ENCODE measurements at places on chromosomes 16 and 17.

GRCh38 chr16:88316941-88317612 lies 65.7 kb upstream of the ZNF469 start:
- no peak for DNase-seq

GRCh38 chr17:17987187-17987896 lies 14.7 kb downstream of the DRC3 start:
- no peak for DNase-seq

DNA sequence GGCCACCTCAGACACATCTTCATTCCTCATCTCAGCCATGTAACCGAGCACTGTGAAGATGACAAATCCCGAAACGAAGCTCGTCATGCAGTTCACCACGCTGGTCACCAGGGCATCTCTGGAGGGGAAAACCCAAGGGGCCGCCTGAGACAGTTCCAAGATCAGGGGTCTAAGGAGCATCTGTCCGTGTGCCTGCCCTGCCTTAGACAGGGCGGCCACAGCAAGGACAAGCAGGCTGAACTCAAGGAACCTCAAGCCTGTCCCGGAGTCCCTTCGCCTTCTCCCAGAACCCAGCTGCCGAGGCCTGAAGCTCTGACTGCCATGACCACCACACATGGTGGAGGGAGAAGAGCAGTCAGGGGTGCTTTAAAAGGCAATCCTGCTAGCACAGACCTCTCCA lies 22.7 kb downstream of the SLC6A4 start:
- no peak for DNase-seq

DNA sequence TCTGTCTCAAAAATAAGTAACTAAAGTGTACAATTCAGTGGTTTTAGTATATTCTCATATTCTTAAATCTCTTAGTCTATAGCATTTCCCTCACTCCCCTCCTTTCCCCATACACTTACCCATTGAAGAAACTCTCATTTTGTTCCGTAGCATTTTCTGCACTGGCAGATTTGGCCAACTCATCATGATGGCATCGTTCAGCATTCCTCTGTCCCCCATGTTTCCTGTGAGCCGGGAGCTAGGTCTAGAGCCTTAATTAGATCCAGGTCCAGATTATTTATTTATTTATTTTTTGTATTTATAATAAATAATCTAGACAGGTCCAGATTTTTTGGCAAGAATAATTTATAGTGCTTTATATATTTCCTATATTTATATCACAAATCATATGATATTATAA lies 31.0 kb downstream of the HEATR3 start:
- peak; percentile 90 for DNase-seq

- DNase-seq: no peak
These were observed 63.4 kb upstream of the ZNF423 start for GRCh38 chr16:49919327-49919726.

DNA sequence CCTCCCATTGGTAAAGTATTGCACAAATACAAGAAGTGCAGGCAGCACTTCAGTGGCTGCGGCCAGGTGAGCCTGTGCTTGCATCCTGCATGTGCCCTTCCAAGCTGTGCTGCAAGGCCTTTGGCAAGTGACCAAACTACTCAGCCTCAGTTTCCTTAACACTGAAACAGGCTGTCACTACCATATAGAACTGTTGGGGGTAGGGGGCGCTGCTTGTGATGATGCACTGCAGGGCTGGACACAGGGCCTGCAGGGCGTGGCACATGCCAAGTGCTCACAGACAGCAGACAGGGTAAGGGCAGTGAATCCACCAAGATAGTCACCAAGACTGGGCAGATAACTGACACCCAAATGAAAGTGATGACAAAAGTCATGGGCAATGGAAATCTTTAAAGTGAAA lies 65.6 kb upstream of the SREBF1 start:
- DNase-seq: no peak

GRCh38 chr17:57356719-57357391 lies 100.5 kb downstream of the MSI2 start:
- DNase-seq: no peak

DNA sequence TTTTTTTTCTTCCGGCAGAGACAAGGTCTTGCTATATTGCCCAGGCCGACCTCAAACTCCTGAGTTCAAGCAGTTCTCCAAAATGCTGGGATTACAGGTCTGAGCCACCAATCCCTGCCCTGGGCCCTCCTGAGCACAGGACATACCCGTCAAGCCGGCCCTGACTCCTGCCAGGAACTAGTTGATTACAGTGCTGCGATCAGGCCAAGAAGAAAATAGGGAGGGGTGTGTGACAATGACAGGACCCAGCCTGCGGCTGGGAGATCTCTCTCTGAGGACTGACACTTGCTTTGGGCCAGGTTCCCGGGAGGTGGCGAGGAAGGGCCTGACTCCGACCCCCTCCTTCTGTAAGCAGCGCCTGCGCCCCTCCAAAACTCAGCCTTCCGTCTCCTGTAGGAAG lies 276.6 kb downstream of the MRTFB start:
- DNase-seq: no peak

- no peak for DNase-seq
These were observed 51.3 kb upstream of the IRX6 start for GRCh38 chr16:55272744-55273143.

- DNase-seq: peak; percentile 63
These were observed 487 bp downstream of the CREBBP start for GRCh38 chr16:3879887-3880564.

DNA sequence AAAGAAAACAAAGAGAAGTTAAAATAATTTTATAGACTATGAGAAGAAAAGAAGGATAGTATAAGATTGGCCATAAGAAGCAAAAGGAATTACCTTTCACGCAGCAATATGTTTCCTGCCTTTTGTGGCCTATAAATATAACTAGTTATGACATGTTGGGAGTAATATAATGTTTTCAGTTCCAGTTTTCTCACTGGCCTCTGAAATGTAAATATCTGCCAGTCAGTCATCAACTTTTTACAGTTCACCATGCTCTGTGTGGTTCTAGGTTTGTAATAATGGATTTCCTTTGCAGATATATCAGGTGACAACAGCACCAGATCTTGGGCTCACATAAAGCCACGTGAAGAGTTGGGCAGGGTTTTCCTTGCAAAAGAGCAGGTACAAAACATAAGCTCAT lies 94.3 kb downstream of the ABCA8 start:
- DNase-seq: no peak

DNA sequence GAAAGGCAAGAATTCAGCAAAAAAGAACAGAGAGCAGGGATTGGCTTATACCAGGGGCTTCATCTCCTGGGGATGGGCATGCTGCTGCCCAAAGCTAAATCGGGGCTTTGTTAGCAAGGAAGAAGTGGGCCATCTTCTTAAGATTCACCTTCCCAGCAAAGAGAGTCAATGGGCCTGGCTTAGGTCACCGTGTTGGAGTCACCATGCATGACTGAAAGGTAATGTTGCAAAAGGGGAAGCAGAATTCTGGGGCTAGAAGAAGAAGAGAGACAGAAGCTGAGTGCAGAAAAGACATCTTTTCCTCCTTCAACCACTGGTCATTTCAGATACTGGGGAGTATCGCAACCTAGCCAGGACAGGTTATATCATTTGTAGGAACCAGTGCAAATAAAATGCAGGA lies 76.3 kb upstream of the KIFC3 start:
- DNase-seq: no peak

DNA sequence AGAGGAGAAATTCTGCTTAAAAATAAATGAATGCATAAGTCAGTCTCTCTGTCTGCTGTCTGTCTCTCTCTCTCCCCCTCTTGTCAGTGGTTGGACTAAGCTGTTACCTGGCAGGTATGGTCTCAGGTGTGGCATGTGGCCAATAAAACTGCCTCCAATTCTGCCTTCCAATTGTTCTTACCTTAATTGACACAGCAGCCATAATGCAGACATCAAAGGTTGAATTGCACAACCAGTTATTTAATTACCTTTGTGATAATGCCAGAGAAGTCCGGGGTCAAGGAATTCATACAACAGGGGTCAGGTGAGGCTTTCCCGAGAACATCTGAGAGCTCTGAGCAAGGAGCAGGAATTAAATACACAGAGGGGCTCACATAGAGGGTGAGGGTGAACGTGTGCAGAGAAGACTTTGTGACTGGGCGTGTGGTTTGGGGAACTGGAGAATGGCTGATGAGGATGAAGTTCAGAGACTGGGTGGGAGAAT lies 78.8 kb upstream of the CDYL2 start:
- no peak for DNase-seq

- DNase-seq: no peak
These were observed 9.2 kb downstream of the UBFD1 start for GRCh38 chr16:23566724-23567123.

DNA sequence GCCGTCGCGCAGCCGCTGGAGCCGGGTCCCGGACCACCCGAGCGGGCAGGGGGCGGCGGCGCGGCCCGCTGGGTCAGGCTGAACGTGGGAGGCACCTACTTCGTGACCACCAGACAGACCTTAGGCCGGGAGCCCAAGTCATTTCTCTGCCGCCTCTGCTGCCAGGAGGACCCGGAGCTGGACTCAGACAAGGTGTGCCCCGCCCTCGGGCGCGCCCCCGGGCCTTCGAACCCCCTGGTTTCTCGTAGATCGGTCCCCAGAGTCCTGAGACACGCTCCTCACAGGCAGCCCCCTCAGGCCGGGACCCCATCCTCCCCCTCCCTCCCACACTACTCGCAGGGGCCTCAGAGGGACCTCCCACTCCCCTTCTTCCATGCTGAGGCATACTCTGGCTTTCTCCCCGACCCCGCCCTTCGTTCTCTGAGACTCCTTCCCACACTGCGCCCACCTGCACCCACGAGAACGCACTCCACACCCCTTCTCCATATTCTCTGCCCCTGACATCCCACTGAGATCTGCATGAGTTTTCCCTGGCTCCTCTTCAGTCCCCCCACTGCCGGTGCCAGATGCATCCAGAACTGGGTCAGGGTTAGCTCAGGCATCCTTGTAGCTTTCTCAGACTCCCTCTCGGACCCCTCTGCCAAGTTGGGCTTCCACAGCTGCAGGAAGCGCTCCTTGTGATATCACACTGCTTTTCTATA lies 523 bp downstream of the KCTD2 start:
- DNase-seq: no peak

GRCh38 chr16:26240807-26241206 lies 549.0 kb downstream of the HS3ST4 start:
- DNase-seq: no peak

GRCh38 chr17:67478401-67479041 lies 101.4 kb downstream of the PITPNC1 start:
- DNase-seq: no peak

GRCh38 chr17:82614095-82614631 lies 34.1 kb downstream of the WDR45B start:
- DNase-seq: no peak

Measured in EL (cell line).